GM13977 (cell line): ENCODE measurements at places on chromosomes 5 and 9.

- no peak for DNase-seq
Measured at GRCh38 chr9:115400796-115401195, 282.8 kb upstream of the TNC start.

DNA sequence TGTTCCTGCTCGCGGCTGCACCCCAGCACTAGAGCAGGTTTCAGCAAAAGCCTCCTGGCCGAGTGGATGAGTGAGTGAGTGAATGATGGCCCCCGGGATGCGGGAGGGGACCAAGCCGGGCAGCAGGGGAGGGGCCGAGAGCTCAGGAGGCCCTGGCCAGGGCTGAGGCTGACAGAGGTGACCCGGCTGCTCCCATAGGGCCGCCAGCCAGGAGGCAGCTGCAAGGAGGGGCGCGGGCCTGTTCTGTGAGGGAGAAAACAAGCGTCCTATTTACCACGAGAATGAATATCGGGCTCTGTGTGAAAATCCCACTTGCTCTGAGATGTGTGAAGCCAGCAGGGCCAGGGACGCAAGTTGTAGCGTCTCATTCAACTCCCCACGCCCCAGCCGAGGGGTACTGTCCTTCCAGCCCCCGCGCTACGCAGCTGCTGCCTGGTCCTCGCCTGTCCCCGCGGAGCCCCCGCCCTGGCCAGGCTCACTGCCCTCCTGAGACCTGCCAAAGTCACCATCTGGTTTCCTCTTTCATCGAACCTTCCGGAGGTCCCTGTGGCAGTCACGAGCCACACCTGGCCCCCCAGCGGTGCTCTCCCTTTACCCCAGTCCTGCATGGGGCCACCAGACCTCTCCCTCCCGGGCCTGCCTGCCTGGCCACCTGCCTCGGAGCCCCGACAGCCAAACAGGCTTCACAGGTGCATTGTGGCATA lies 38.8 kb downstream of the RASGEF1C start:
- DNase-seq, result no peak

GRCh38 chr9:22203371-22204138 lies 194.4 kb upstream of the CDKN2B start:
- DNase-seq, result no peak

DNA sequence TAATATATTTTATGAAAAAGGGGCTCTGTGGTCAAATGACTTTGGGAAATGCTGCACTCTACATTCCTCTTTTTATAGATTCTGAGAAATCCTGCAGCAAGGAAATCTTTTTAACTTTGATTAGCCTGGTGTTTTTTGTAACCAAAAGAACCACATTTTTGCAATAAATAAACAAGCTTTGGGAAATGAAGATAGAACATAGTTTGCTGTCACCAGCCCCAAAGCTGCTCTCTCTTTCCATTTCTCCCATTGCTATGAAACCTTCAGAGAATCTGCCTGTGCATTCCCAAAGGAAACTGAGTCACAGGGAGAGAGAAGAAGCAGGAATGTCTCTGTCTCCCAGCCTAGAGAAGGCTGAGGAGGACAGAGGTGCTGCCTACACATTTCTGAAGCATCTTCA lies 59.0 kb downstream of the COL15A1 start:
- no peak for DNase-seq

GRCh38 chr5:56003179-56003578 lies 8.4 kb upstream of the IL6ST start:
- no peak for DNase-seq

DNA sequence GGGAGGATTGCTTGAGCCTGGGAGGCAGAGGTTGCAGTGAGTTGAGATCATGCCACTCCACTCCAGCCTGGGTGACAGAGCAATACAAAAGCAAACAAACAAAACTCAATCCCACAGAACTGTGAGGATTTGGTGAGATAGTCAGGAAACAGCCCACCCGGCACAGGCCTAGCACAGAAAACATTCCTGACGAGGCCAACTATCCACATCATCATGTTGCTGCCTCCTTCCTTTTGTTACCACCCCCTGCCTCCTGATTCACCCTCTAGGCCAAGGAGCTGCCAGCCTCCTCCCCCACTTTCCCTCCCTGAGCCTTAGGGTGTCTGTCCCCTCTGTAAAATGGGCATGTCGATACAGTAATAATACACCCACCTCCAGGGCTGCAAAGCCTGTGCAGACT lies 39.0 kb downstream of the STK10 start:
- no peak for DNase-seq

- DNase-seq, result no peak
Measured at GRCh38 chr9:135492886-135493669, 7.4 kb upstream of the MRPS2 start.

DNA sequence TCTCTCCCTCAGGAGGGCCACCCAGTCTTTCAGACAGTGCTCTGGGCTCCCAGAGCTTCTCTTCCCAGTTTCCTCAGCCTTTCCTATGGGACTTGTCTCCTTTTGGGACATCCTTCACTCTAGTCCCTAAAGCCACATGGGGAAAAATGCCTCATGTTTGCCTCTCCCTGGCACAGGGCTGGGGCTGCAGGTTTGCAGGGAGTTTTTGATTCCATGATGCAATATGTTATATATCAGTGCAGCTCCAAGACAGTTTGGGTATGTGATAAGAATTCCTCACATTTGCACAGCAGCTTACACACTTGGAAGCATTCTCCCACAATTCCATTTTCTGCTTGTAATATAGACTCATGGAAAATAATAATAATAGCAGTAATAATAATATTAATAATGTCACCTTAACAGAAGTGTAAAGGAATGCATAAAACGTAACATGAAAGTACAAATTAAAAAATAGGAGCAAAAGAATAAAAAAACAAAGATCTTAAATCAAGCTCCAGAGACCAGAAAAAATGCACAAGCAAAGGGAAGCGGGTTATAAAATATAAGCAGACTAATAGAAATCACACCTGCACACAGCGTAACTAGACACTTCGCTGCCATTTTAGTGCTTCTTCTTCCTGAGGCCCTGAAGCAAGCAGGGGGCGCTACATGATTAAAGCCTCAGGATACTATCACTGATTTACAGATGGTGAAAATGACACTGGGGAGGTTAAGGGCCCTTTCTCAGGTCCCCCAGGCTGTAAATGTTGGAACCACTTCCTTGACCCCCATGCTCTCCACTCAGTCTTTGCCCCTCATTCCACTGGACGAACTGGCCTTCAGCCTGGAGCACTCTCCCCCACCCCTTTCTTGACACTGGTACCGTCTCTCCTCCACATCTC lies 70.0 kb upstream of the IL17B start:
- DNase-seq, result no peak

GRCh38 chr5:107213025-107213424 lies 457.7 kb downstream of the EFNA5 start:
- no peak for DNase-seq

- DNase-seq, result no peak
Measured at GRCh38 chr5:76331126-76331525, 72.0 kb upstream of the IQGAP2 start.

DNA sequence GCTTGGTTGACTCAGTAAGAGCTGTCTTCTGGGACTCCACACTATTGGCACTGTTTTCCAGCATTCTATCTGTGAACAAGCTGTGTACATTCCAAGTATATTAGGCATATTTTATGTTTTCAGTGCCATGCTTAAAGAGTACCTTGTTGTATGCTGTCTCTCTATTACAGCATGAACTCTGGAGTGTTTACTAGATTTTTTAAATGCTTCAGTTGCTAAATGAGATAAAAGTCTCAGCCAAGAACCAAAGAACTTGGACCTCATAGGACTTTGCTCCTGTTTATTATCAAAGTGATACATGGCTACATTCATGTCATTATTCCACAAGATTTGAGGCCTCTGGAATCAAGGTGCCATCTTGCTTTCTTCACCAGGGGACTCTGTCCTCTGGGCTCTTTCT lies 167.2 kb downstream of the C9orf152 start:
- no peak for DNase-seq

- DNase-seq, result peak; percentile 56
Measured at GRCh38 chr5:96687812-96688453, 25.8 kb downstream of the CAST start.

GRCh38 chr5:176388003-176388443 lies 375 bp downstream of the NOP16 start:
- no peak for DNase-seq

DNA sequence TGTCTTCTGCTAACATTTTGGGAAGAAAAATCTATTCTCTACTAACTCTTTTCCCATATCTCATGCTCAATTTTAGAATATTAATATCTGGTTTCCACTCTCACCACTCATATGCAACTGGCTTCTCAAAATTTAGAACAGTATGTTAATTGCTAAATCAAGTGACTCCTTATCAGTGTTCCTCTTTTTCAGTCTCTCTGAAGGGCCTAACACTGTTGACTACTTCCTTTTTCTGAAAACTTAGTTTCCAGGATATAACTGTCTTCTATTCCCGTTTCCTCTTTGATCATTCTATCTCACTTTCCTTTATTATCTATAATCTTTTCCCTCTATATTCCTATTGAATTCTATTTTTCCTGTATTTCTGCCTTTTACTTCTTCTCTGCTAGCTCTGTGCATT lies 1717.2 kb upstream of the C9orf72 start:
- no peak for DNase-seq

- no peak for DNase-seq
Measured at GRCh38 chr9:35891646-35892045, 14.4 kb upstream of the HRCT1 start.

GRCh38 chr5:175471628-175472027 lies 6.7 kb upstream of the SFXN1 start:
- DNase-seq, result no peak

- DNase-seq, result no peak
Measured at GRCh38 chr5:79687889-79688288, 1.7 kb upstream of the CMYA5 start.

GRCh38 chr9:117014061-117014460 lies 327.0 kb downstream of the TRIM32 start:
- DNase-seq, result no peak

GRCh38 chr9:126235336-126236243 lies 91.0 kb upstream of the MVB12B start:
- peak; percentile 3 for DNase-seq

GRCh38 chr9:99833735-99834134 lies 12.1 kb downstream of the NR4A3 start:
- no peak for DNase-seq

GRCh38 chr5:72144762-72145161 lies 37.5 kb downstream of the MAP1B start:
- DNase-seq, result no peak

DNA sequence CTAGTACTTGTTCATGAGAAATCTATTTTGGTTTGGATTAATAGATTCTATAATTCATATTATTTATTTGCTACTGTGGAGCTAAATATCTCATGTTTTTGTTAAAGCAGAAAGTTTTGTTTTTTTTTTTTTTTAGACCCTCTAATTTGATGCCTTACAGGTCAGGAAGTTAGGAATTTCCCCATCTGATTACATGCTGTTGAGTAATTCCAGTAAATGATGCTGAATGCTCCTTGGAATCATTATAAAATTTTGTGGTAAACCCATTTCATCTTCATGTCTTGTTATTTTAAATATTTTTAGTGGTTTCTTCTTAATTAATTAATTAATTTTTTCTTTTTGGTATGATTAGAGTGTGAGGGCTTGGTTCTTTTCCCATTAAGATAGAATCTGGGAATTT lies 35.6 kb downstream of the NNT start:
- DNase-seq, result no peak

- no peak for DNase-seq
Measured at GRCh38 chr9:108244686-108245085, 611.1 kb downstream of the ACTL7B start.

DNA sequence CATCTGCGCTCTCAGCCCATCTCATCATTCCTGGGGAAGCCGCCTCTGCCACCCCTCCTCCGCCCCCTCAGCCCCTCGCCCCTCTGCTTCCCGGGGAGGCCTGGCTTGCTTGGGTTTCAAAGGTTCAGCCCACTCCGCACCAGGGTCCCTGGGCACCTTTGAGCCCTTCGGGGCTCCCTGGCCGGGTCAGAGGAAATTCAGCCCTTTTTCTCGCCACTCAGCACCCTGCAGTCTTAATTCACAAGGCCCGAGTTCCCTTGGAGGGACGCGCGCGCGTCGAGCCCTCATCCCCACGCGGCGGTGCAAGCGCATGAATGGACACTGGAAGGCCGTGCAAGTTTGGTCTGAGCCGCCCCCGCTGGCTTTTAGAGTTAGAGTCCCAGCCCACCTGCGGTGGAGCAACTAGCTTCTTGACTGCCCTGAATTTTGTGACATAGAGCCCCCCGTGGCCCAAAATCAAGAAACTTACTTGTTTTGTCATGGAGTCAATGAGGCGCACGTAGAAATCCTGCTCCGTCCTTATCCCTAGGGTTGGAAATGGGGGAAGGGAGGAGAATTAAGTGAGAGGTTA lies 4.5 kb downstream of the EBF1 start:
- no peak for DNase-seq

DNA sequence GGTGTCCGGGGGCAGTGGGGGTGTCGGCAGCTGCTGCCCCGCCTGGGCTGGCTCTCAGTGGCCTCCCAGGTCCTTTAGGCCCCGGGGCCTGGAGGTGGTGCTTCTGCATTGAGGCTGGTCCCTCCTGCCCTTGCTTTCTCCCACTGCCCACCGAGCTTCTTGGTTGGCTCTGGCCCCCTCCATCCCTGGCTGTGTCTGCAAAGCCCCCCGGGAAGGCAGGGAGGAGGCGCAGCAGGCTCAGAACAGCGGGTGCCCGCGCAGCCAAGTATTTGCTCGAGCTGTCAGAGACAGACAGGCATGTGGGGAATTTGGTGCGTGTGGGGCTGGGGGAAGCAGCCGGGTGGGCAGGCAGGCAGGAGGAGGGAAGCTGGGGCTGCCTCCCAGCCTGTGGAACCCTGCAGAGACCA lies 11.5 kb downstream of the CXXC5 start:
- DNase-seq, result no peak

GRCh38 chr9:86531273-86531970 lies 177.2 kb upstream of the TUT7 start:
- DNase-seq, result no peak

DNA sequence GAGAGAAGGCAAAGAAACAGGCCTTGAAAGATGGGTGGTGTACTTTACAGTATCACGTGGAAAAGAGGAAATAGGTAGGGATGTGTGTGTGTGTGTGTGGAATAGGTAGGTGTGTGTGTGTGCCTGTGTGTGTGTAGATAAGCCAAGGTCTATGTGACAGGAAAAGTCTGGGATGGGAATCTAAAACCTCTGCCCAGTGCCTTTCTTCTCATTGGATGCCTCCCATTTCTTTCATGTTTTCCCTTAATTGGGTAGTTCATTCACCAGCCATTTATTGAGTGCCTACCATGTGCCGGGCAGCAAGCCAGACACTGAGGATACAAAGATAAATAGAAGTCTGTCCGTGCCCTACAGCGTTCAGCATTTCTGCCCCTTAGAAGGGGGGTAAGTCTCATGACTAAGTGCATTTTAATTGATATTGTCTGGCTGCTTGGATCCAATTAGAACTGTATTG lies 1.0 kb downstream of the URM1 start:
- DNase-seq, result no peak

- no peak for DNase-seq
Measured at GRCh38 chr9:115629879-115630840, 512.2 kb upstream of the TNC start.
